ENCODE measurements at places on chromosomes 5 and 9. TPM values are rescaled to one million over a fixed set of nuclear protein-coding genes. Genes with fewer than 3 reads are reported as not detected.

Gene ARL15
- total RNA-seq = 18.9 TPM

Gene SLCO4C1
- total RNA-seq = not detected

Gene GMCL2
- total RNA-seq = not detected

Gene PCDHGB4
- total RNA-seq = 27.5 TPM

Gene LTC4S
- total RNA-seq = 0.65 TPM

Gene ZNF483
- 2.2 TPM for total RNA-seq

Gene BAAT
- not detected for total RNA-seq

Gene OR2Y1
- total RNA-seq = not detected

Gene ECM2
- total RNA-seq = 4.3 TPM

Gene C1QTNF2
- total RNA-seq = 0.28 TPM

Gene TEX48
- total RNA-seq = not detected

Gene ANKRD31
- total RNA-seq = 0.14 TPM

Gene TSSK1B
- 0.09 TPM for total RNA-seq

Gene AJM1
- 1.4 TPM for total RNA-seq

Gene TENT4A
- 8.1 TPM for total RNA-seq

Gene PSAT1
- 42.9 TPM for total RNA-seq

Gene TMEM245
- total RNA-seq = 30.2 TPM

Gene HMGCR
- total RNA-seq = 124 TPM

Gene LCN12
- 0.28 TPM for total RNA-seq

Gene TNFSF8
- total RNA-seq = not detected

Gene MRPS2
- 10.4 TPM for total RNA-seq

Gene MUSK
- 5.5 TPM for total RNA-seq

Gene RORB
- 0.92 TPM for total RNA-seq

Gene ANAPC2
- 15.2 TPM for total RNA-seq

Gene PCDHA1
- under 0.01 TPM for total RNA-seq

Gene DOK3
- 1.7 TPM for total RNA-seq

Gene CENPP
- 2.4 TPM for total RNA-seq

Gene DMRT3
- not detected for total RNA-seq

Gene SLCO6A1
- not detected for total RNA-seq

Gene ZNF462
- total RNA-seq = 12.9 TPM

Gene TMEM174
- total RNA-seq = not detected

Data from smooth muscle cell of bladder (primary cell).